ENCODE measurements at places on chromosomes 5 and 9.

DNA sequence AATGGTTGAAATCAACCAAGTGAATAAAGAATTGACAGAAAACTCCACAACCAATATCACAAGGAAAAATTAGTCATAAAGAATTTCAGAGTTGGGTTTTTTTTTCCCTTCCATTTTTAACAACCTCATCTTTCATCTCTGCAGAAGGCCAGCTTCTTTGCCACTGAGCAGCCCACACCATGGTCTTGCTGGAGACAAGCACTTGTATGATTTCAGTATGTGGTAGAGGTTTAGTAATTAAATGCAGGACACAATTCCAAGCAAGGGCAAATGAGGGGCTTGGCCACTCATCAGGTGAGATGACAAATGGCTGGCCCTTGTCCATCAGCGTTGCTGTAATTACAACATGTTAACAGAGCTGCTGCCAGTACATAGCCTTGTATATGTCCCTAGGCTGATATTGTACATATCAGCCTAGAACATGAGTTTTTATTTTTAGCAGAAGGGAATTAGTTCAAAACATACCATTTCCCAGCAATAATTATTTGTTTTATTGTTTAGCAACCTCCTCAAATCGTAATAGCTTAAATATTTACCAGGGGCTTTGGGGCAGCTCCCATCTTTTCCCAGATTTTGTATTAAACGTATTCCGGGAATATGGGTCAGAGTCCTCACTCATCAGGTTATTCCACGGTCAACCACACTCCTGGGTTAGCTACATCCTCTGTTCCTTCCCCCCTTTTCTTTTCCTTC lies 5.0 kb upstream of the C9 start:
- DNase-seq, result no peak

DNA sequence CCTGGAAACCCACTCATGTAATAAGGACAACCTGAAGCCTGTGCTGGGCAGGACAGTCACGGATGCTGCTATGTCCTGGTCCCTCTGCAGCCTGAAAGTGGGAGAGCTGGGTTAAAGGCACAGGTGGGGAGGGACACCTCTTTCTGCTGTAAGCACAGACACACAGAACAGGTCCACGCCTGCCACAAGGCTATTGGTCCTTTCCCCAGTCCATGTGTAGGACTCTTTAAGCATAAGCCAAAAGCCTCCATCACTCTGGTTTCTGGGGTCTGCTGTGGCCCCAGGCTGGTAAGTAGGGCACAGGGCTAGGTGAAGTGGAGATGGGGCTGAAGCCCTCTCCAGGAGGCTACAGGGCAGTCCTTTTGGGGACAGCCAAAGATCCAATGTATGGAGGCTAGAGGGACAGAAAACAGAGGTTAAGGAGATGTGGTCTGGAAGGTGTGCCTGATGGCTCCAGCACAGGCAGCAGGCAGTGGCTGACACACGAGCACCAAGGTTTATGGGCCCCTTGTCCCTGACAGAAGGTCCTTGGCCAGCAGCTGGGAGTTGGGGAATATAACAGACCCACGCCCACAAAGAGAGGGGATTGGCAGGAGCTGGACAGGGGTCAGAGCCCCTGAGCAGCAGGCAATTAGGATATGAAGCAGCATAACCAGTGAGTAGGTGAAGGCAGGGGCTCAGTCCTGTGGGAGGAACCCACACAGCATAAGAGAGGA lies 203.6 kb upstream of the MVB12B start:
- DNase-seq, result no peak

DNA sequence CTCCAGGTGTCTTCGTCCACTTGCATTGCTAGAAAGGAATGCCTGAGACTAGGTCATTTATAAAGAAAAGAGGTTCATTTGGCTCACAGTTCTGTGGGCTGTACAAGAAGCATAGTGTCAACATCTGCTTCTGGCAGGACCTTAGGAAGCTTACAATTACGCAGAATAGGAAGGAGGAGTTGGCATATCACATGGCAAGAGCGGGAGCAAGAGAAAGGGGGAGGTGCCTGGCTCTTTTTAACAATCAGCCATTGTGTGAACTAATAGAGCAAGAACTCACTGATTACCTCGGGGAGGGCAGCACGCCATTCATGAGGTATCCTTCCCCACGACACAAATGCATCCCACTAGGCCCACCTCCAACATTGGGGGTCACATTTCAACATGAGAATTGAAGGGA lies 134.4 kb upstream of the EFNA5 start:
- no peak for DNase-seq

DNA sequence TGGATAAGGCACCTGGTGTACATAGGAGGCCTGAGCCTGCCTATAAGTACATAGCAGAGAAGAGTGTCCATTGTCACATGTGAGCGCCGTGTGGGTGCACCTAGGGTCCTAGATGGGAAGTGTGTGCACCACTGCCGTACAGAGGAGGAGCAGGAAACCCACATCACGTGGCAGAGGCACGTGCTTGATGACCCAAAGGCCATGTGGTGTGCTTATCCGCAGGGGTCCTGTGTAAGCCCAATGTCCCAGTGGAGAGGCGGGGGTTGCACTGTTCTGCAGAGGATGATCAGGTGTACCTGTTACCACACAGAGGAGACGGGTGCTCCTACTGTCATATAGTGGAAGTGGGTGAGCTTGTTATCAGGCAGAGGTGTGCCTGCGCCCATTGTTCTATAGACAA lies 354.1 kb upstream of the IRX2 start:
- DNase-seq, result no peak

- DNase-seq, result no peak
Observed at GRCh38 chr5:115940080-115940810, 22.0 kb upstream of the LVRN start.

DNA sequence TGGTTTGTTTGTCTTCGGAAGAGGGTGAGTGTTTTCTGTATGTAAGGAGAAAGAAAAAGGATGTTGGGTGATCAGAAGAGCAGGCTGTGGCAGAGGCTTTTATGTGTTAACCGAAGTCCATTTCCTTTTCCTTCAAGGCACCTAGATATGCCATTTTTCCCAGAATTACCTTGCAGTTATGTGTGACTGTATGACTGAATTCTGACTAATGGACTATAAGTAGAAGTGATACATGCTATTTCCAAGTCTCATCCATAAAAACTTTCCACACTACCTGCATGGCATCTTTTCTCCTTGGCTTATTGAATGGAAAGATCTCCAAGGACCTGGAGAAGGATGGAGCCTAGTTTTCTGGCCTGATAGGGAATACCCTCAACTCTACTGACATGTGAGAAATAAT lies 10.6 kb upstream of the NDUFS4 start:
- DNase-seq, result no peak

- no peak for DNase-seq
Observed at GRCh38 chr9:136928591-136928990, 15.9 kb downstream of the FBXW5 start.

DNA sequence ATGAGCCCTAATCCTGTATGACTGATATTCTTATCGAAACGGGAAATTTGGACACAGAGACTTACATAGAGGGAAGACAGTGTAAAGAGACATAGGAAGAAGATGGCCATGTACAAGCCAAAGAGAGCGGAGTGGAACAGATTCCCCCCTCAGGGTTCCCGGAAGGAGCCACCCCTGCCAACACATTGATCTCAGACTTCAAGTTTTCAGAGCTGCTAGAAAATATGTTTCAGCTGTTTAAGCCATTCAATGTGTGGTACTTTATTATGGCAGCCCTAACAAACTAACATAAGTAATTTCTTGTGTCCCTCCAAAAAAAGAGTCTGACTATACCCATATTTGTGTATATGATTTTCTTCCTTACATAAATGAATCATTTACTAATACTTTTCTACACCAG lies 128.0 kb upstream of the STC2 start:
- no peak for DNase-seq
